ENCODE measurements at places on chromosomes 12 and 14.

DNA sequence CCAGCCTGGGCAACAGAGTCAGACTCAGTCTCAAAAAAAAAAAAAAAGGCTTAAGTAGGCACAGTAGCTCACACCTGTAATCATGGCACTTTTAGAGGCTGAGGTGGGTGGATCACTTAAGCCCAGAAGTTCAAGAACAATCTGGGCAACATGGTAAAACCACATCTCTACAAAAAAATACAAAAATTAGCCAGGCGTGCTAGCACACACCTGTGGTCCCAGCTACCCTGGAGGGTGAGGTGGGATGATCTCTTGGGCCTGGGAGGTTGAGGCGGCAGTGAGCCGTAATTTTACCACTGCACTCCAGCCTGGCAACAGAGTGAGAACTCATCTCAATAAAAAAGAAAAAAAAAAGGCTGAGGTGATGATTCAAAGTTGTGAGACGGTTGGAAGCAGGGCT is 9.1 kb upstream of the RESF1 start:
- DNase-seq, result no peak

- DNase-seq, result no peak
Observed at GRCh38 chr14:72053651-72054050, 121.4 kb downstream of the RGS6 start.

- no peak for DNase-seq
Observed at GRCh38 chr12:109369831-109370230, 22.1 kb downstream of the MYO1H start.

- DNase-seq, result no peak
Observed at GRCh38 chr12:58764100-58764953, 156.0 kb downstream of the LRIG3 start.

DNA sequence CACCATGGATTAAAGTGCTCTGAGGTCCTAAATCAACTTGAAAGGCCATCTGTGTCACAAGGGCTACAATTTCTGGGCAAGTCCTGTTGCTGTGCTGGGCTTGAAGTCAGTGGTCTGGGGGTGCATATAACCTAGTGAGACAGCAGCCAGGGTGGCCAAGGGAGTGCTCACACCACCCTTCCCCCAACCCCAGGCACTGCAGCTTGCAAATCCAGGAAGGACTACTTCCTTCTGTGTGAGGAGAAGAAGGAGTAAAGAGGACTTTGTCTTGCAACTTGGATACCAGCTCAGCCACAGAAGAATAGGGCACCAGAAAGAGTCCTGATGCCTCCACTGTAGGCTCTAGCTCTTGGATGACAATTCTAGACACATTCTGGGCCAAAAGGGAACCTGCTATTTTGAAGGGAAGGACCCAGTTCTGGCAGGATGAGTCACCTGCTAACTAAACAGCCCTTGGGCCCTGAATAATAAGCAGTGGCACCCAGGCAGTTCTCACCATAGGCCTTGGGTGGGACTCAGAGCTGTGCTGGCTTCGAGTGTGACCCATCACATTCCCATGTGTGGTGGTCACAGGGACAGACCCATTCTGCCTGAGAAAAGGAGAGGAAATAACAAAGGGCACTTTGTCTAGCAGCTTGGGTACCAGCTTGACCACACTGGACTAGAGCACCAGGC is 32.6 kb upstream of the DHRS7 start:
- DNase-seq, result no peak

DNA sequence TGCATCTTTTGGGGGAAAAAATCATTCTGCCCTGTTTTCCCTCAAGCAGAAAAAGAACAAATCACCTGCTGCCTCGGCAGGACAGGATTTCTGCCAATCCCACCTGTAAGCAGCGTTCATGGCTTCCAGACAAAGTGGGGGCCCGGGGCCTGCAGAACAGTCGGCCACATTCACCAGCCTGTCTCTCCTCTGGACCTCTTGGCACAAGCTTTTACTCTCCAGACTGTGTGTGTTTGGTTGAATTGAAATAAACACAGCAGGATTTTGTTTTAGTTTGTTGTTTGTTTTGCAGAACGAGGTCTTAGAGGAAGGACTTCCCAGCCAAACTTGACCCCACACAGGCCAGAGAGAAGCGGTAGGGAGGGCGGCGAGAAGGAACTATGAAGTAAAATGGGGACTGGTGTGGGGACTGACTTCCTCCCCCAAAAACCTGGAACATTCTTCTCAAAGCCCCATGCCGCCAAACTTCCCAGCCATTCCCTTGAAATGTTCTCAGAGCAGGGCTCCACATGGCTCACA is 41.7 kb upstream of the FOS start:
- no peak for DNase-seq

GRCh38 chr14:51327376-51327775 is 87.3 kb downstream of the TMX1 start:
- no peak for DNase-seq

GRCh38 chr12:121085069-121085468 is 46.0 kb upstream of the OASL start:
- DNase-seq, result no peak

- no peak for DNase-seq
Observed at GRCh38 chr12:131980263-131980662, 30.5 kb downstream of the EP400 start.

DNA sequence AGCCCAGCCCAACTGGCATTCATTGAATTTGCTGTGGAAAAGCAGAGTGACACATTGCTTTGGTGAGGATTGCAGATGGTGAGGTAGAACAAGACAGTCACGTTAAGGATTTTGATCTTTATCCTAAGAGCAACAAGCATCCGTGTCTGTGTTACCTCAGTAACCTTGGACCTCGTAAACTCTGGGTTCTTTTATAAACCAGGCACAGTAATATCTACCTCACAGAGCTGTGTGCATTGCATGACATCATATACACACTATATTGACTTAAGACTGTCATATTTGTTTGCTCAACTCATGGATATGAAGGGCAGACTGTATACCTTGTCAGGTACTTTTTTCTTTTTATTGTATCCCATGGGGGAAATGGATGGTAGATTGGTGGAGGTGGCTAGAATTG is 156.2 kb downstream of the ETV6 start:
- DNase-seq, result no peak

- DNase-seq, result no peak
Observed at GRCh38 chr12:47317175-47317915, 237.6 kb upstream of the AMIGO2 start.

- DNase-seq, result no peak
Observed at GRCh38 chr14:101927859-101928258, 36.5 kb upstream of the DYNC1H1 start.

DNA sequence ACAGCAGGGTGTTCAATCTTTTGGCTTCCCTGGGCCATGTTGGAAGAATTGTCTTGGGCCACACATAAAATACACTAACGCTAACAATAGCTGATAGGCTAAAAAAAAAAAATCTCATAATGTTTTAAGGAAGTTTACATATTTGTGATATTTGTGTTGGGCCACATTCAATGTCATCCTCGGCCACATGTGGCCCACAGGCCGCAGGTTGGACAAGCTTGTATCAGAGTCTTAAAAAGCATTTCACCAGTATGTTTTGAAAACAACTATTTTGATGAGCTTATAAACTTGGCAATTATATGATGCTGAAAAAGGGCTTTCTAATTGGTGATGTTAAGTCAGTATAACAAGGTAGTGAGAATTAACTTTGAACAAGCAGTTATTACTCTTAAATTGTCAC is 78.9 kb downstream of the PIK3C2G start:
- DNase-seq, result no peak

DNA sequence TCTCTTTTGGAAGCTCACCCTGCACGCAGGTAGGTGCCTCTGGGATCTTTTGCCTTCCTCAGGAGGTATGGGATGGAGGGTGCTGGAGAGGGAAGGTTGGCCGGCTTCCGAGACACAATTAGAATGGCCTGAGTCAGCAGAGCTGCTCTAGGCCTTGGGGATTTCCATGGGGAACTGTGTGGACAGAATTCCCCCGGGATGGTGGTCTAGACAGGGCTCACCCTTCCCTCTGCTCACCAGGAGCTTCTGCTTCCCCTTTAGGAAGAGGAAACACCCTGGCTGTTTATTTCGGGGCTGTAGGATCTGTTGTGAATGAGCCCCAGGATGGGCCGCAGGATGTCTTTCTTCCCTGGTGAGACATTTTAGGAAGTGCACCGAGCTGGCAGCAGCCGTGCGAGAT is 43.7 kb upstream of the TMED10 start:
- no peak for DNase-seq

- no peak for DNase-seq
Observed at GRCh38 chr12:129119537-129119936, 266.3 kb downstream of the GLT1D1 start.

DNA sequence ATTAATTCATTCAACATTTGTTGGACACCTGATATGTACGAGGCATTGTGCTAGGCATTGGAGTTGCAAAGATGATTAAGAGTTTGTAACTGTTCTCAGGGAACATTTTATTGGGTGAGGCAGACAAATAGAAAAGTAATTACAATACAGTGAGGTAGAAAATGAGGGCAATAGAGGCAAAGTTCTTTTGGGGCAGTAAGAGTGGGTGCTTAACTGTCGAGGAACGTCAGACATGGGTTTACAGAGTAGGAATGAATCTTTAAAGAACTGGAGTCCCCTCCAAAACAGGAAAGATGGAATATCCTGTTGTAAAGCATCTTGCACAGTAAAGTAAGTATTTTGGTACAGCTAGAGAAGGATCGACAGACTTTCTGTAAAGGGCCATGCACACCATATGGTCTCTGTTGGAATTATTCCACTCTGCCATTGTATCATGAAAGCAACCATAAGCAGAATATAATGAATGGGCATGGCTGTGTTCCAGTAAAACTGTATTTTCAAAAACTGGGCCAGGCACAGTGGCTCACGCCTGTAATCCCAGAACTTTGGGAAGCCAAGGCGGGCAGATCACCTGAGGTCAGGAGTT is 9.1 kb downstream of the CREBL2 start:
- no peak for DNase-seq

DNA sequence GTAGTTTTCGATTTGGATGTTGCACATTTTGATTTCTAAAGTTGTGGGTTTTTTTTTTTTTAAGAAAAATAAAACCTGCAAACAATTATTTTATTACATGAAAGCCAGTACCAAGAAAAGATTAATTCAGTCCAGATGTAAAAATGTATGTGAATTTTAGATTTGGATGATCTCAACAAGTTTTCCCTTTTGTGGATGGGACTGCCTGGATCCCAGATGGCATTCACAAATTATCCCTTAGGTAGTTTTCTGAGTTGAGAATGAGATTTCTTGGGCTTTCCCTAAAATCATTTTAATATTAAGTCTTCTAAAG is 2.8 kb downstream of the FRMD6 start:
- DNase-seq, result no peak

GRCh38 chr14:90303473-90303872 is 28.3 kb downstream of the NRDE2 start:
- no peak for DNase-seq

DNA sequence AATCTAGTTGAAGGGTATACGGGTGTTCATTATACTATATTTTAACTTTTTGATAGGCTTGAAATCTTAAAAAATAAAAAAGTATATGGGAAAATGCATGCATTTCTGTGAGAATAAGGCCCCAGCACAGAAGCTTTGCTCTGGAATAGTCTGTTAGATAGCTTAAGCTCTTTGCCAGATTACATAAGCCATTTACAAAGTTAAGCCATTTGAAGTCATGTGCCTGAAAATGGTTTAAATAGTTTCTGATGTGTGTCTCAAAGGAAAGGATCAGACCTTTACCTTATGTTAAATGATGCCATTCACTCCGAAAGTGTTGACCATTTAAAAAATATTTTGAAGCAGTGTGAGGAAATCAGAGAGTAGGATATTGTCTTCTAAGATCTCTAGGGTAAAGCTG is 51.3 kb downstream of the WASHC4 start:
- no peak for DNase-seq

- no peak for DNase-seq
Observed at GRCh38 chr14:52078721-52079120, 9.9 kb upstream of the NID2 start.
